Aorta (tissue), 5 donors: ENCODE measurements at places on chromosomes 6 and 20. TPM values are rescaled to one million over a fixed set of nuclear protein-coding genes. Genes with fewer than 3 reads are reported as not detected.

GRCh38 chr20:37315021-37315451 lies 25.6 kb downstream of the MANBAL start:
- DNase-seq, result peak; percentile 77

DNA sequence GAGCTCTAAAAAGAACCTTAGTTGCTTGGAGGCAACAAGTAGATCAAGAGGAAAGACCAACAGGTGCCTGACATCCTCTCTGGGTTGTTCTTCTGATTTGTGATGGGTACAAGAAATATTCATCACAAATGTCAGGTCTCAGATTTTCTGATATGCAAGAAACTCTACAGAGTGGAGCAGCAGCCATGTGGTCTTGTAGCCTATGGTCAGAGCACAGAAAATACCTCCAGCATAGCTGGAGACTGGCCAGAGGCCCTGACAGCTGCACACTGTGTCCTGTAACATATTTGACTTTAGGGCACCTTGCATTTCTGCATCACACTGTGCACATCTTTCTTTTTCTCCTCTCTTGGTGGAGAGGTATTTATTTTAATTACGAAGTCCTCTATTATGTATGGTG lies 116.3 kb downstream of the GMPR start:
- no peak for DNase-seq

GRCh38 chr20:36532388-36532787 lies 8.9 kb upstream of the MYL9 start:
- DNase-seq, result no peak

MUC21 gene
- total RNA-seq, result not detected

OPRL1 gene
- total RNA-seq, result 0.78 TPM
